ENCODE measurements at places on chromosomes 5 and 9. TPM values are rescaled to one million over a fixed set of nuclear protein-coding genes. Genes with fewer than 3 reads are reported as not detected.

The TRPM3 gene
- 0.10 TPM for total RNA-seq

The CNTNAP3 gene
- 0.39 TPM for total RNA-seq

The TTC39B gene
- 2.1 TPM for total RNA-seq

The TNC gene
- 167 TPM for total RNA-seq

The ANKRD31 gene
- not detected for total RNA-seq

The TRIM52 gene
- total RNA-seq: 5.4 TPM

The ACSL6 gene
- total RNA-seq: not detected

The ANKRD20A1 gene
- not detected for total RNA-seq

The GMCL2 gene
- not detected for total RNA-seq

The TICAM2 gene
- total RNA-seq: 6.4 TPM

The PRLR gene
- total RNA-seq: 0.10 TPM

The TRMO gene
- 16.9 TPM for total RNA-seq

The ZNF879 gene
- total RNA-seq: 2.5 TPM

The PCDHAC1 gene
- total RNA-seq: not detected

The PRELID2 gene
- 10.7 TPM for total RNA-seq

The SPINK9 gene
- not detected for total RNA-seq

The PRUNE2 gene
- total RNA-seq: 0.12 TPM

- peak; percentile 59 for DNase-seq
These were observed 228.6 kb downstream of the NR3C1 start for GRCh38 chr5:143174714-143175398.

DNA sequence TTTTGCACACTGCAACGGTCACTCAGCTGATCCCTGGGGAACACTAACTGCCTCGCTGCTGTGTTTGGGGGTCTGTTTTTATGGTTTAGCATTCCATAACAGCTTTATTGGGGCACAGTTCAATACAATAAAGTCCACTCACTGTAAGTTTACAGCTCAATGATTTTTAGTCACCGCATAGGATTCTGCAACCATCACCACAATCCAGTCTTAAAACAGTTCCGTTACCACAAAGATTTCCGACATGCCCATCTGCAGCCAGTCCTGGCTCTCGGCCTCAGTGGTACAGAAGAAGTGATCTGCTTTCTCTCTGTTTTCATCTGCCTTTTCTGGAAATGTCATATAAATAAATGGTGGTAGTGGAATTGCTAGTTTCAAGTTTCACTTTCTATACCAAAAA, 23.6 kb downstream of the OR2V2 start:
- peak; percentile 52 for DNase-seq

GRCh38 chr5:35924950-35925722, 13.3 kb downstream of the CAPSL start:
- peak; percentile 65 for DNase-seq

- no peak for DNase-seq
These were observed 143.9 kb downstream of the GNAQ start for GRCh38 chr9:77887662-77888061.

DNA sequence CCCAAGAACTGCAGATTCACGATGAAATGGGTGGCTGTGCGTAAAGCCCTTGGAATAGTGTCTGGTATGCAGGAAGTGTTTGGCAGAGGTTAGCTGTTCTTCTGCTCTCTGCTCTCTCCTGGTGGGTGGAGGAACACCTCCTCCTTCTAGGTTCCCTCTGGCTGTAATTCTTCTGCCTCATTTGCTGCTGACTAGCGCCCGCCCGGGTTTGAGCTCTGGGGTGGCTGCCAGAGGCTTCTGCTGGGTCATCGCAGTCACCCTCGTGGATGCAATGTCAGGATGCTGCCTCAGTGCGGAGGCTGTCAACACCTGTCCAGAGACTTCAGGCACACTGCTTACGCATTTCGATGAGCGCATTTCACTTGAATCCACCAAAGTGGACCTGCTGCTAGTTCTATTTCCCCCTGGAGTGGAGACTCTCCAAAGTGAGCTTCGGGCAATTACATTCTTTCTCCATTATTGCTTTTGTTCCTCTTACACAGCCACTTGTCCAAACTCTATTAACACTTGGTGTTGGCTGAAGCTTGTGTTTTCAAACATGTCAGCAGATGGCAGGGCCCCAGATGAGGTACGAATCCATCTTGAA, 11.7 kb downstream of the DOCK2 start:
- DNase-seq: peak; percentile 67

DNA sequence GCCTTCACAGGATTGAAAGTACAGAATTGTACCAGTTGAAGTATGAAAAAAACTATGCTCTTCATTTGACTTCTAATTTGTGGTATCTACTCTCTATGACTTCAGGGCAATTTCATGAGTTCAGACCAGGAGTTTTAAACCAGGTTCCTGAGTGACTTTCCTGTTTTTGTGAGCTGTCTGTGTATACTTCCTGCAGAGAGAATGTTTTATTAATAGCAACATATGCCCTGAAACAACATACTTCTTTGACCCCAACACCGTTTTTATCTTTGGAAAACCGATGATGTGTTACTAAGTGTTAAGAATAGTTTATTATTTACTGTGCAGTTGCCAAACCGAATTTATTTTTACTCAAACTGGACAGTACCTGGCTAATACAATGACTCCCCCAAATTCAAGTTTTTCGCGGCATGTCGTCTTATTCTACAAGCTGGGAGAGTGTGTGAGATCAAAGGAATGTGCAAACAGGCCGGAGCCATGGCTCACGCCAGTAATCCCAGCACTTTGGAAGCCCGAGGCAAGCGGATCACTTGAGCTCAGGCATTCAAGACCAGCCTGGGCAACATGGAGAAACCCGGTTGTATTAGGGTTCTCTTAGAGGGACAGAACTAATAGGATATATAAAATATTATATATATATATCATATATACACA, 58.7 kb upstream of the ERBIN start:
- peak; percentile 75 for DNase-seq

- no peak for DNase-seq
These were observed 15.4 kb upstream of the UBAP1 start for GRCh38 chr9:34163434-34163833.

DNA sequence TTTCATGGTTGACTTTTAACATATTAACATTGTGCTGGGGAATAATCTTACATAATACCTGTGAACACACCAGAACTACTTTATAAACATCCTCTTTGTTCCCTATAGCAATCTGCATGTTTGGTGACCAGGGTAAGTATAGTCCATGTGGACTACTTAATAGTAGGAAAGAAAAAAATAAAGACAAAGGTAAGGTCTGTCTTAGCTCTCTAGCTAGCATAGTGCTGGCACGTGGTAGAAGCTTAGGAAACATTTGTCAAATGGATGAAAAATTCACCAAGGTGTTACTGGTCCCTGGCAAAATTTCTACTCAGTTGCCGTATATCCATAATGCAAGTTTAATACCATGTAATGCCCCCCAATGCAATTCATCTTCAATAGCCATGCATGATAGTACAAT, 78.6 kb upstream of the ABCA1 start:
- no peak for DNase-seq

DNA sequence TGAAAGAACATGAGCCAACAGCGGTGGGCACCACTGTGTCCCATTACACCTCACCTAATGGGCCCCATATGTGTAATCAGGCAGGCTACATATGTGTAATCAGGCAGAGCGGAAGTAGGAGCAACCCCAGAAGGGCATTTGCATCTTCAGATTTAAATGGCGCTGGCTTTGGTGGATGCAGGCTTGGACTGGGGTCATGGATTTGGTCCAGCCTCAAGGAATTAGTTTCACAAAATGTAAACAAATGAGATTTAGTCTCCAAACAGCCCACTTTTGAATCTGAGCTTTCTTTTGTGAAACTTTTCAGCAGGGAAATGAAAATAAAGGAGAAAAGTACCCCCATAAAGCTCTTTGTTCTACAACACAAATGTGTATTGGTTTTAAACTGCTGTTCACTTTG, 161.3 kb downstream of the LPAR1 start:
- no peak for DNase-seq

DNA sequence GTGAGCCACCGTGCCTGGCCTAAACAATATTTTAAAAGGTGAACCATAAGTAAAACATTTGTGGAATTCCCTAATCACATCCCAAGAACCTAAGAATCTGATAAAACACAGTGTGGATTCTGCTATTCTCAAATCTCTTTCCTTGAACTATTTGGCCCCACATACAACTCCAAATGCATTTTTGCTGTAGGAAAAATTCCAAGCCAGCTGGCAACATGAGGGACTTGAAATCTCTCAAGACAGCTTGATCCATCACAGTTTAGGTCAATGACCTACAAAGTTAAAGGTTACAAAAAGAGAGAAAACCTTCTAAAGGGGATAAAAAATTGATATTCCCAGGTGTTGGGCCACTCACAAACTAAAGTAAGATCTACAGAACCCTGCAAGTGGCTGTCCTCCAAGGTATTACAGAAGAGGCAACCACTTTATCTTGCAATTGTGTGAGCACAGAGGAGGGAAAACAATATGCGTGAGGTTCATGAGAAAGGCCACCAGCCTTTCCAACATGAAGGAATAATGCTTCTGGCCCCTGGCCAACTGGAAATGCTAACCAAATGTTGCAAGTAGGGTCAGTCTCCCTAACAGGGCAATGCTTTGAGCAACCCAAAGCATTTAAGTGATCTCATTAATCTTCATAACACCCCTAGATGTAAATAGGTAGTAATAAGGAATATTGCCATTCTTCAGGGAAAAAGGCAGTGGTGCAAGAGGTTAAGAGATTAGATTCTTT, 221.4 kb downstream of the SEMA5A start:
- peak; percentile 27 for DNase-seq

- DNase-seq: no peak
These were observed 107.0 kb downstream of the NR6A1 start for GRCh38 chr9:124664143-124664542.

GRCh38 chr5:67090593-67090992, 106.0 kb downstream of the CD180 start:
- DNase-seq: no peak

DNA sequence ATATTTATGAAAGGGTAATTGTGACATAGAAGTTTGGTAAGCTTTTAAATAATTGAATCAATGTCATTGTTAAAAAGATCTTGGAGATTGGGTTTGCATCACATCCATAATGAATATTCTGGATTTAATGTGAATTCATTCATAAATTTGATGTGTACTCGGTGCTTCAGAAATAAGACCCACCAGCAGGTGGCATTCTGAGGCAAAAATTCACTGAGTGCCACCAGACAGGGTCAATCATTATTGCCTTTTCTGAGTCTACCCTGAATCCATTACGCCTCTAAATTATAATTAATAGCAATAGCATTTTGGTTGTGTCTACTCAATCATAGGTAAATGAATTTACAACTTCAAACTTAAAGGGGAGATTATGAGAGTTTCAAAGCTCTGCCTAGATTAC, 1.0 kb downstream of the TRPC7 start:
- no peak for DNase-seq

- no peak for DNase-seq
These were observed 763.6 kb downstream of the TAF11L14 start for GRCh38 chr5:18397891-18398290.

- DNase-seq: no peak
These were observed 119.4 kb upstream of the IQGAP2 start for GRCh38 chr5:76283670-76284069.

GRCh38 chr5:100148239-100148638, 386.9 kb upstream of the FAM174A start:
- DNase-seq: no peak

DNA sequence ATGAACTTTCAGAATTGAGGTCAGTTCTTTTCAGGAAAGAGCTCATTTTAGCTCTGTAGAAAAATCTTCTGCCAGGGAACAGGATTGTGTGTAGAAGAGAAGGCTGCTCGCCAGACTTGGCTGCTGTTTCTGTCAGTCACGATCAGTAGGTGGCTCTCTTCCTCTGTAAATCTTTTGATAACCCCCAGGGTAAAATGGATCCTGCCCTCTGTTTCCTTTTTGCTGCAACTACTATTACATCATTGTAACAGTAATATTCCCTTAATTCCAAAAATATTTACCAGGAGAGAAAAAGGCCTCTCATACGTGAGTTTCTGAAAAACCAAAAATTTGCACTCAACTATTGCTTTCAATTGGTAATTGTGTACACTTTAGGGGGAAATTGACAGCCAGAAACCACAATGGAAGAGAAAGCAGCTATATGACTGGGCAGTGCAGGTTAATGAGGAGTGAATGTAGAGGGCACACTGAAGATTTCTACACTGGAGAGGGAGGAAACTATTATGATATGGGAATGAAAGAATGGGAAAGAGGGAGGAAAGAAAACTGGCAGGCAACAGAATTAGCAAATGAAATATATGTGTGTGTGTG, 12.3 kb downstream of the IFNA21 start:
- DNase-seq: peak; percentile 39

DNA sequence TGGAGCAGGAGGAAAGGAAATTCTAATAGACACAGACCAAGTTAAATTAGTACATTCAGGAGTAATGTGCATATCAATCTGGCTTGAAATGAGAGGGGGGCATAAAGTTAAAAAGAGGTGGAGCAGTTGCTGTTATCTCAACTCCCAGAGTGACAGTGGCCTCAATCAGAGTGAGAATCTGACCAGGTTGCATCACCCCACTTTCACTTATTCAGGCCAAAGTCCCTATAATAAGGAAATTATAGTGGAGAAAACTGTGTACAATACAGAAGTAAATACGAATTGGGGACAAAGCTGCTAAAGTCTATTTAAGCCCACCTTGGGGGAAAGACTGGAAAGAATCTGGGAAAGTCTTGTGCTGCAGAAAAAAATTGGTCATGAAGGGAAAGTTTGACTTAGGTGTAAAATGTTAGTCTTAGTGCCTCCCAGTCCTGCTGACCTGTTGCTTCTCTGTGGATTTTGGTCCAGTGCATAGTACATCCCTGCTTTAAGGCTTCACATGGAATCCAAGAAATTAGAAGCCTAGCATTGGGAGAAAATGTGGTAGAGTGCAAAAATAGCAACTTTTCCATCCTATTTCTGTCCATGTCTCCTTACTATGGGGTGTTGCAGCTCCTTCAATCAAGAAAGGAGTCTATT, 27.9 kb downstream of the MROH2B start:
- no peak for DNase-seq

DNA sequence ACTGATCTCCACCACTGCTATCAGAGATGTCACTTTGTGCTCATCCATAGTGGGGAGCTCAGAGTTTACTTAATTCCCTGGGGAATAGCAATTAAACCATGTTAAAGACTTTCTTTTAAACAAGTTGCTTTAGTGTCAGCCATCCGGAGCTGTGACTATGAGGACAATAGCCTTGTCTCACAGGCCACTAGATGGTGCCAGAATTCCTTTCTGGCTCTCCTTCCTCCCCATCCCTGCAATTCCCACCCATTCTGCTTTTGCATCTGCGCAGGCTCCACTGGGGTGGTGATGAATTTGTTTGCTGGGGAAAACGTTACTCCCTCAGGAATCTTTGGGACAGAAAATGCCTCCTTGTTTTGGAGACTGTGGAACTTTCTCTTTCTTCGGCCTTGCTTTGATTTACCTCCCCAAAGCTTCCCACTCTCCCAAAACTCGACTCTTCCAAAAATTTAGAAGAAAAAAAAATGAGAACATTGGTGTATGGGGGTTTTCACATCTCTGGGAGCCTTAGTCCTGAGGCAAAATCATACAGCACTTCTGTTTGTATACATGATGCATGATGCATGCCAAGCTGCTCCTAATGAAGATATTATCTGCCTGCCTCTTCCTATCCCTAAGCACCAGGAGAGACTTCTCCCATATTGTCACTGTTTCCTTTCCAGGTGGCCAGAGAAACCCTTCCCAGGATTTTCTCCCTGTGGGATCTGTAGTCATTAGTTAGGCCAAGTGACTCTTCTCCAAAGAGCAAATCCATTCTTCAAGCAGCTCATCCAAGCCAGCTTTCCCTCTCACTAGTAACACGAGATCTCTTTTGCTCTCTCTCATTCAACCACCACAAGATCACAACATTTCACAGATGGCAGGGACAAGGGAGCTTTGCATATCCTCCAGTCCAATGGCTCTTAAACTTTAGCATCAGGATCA, 466.1 kb downstream of the TLR4 start:
- peak; percentile 58 for DNase-seq

- DNase-seq: no peak
These were observed 174.4 kb downstream of the MUSK start for GRCh38 chr9:110842986-110843385.

Measured in RPMI7951 (cell line).